ENCODE measurements at places on chromosomes 11 and 22. TPM values are rescaled to one million over a fixed set of nuclear protein-coding genes. Genes with fewer than 3 reads are reported as not detected.

GGA1 gene
- total RNA-seq, result 61.9 TPM

VWCE gene
- 18.3 TPM for total RNA-seq

CST6 gene
- total RNA-seq, result not detected

OVCH2 gene
- not detected for total RNA-seq

SLC6A5 gene
- not detected for total RNA-seq

OR52H1 gene
- not detected for total RNA-seq

MS4A6A gene
- total RNA-seq, result not detected

CHKB gene
- total RNA-seq, result 60.3 TPM

CRYBA4 gene
- total RNA-seq, result not detected

DNHD1 gene
- total RNA-seq, result 11.7 TPM

KLHL35 gene
- total RNA-seq, result 0.21 TPM

PATE2 gene
- not detected for total RNA-seq

NXPE4 gene
- total RNA-seq, result not detected

ABCG4 gene
- 0.12 TPM for total RNA-seq

TRIM48 gene
- total RNA-seq, result not detected

GRCh38 chr11:69327741-69328191 is 33.8 kb downstream of the MYEOV start:
- no peak for DNase-seq

DNA sequence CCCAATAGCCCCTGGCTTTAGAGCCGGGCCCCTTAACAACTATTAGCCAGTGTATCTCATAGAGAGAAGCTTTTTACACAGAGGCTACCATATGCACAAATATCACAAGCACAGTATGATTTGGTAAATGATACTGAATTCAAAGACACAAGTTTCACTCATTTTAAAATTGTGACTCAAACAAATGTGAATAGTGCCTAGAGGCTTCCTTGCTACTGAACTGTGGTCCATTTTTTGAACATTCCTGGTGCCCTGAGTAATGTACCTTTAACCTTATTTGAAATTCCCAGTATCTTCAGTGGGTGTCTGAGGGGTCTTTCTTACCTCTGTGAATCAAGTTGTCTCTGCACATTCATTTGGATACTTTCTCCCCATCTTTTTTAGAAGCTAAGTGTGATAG is 156.2 kb downstream of the MAML2 start:
- no peak for DNase-seq

- no peak for DNase-seq
Observed at GRCh38 chr11:17154409-17155159, 53.2 kb downstream of the PIK3C2A start.

DNA sequence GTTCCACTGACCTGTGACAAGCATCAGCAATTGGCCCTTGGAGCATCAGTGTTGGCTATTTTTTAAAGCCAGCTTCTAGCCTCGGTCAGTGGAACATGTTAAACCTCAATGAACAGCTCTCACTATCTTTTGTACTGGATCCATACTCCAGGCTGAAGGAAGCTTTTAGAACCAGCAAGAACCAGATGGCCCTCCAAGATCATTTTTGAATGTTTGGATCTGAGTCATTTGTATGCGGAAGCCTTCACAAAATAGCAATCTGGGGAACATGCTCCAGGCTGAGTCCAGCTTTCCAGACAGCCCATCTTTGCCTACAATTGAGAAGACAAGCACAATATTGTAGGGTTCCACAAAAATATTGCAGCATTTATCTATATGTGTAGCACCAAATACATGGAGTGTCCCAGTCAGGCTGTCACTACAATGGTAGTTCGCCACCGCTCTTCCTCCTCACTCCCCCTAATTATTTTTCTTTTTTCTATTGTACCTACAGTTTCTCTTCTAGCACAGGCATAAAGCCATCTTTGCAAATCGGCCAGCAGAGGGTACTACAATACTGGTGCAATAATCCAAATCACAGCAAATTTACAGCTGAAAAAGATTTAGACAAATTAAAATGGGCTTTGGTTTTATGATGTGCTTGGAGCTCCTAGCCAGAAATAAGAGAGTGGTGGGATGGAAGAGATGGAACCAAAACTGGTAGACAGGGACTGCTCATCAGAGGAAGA is 177.4 kb upstream of the BLID start:
- DNase-seq, result no peak

DNA sequence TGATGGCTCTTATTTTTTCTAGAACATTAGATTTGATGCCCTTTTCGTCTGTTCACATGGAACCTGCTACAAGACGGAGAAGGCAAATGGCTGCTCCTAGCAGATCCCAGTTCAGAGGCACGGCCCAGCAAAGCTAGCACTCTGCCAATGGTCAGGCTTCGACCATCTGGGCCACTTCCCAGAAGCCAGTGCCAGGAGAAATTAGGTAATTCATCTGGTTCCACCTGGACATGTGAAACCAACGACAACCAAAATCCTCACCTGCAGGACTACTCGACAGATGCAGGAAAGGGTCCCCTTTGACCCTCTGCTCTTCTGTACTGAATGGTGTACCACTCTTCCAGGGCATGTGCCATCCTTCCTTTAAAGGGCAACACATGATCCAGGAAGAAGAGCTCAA is 25.4 kb downstream of the MICAL3 start:
- DNase-seq, result no peak

DNA sequence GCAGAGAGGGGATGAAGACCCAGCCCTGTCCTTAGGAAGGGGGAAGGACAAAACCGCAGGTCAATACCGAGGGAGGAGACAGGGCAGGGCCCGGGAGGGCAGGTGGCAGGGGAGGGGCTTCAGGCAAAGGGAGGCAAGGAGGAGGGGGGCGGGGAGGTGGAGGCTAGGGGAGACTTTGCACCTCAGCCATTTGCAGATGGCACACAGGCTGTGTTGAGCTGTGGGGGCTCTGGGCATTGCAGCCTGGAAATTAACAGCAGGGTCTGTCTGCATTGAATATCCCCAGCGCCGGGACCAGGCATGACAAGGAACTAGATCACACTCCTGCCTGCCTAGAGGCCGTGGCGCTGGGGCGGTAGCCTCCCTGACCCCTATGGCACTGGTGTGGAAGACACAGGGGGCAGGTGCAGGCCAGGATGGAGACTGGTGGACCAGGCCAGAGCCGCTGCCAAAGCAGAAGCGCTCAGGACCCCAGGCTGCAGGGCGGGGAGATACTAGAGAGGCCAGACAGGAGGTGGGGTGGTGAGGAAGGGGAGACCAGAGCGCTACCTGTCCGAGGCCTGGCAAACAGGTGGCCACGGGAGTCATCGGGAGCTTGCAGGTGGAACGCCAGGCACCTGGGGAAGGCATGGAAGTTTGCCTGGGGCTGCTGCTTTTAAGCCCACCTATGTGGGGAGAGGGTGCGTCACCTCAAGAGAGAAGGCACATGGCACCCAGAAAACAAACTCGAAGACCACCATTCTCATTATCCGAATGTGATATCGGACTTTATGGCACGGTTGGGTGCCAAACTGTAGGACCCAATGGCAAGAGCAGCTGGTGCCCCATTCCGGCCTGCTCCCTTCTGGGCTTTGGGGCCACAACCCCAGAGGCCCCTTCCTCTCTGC is 11.5 kb downstream of the CBX6 start:
- no peak for DNase-seq

- no peak for DNase-seq
Observed at GRCh38 chr11:119664063-119664572, 64.9 kb downstream of the NECTIN1 start.

DNA sequence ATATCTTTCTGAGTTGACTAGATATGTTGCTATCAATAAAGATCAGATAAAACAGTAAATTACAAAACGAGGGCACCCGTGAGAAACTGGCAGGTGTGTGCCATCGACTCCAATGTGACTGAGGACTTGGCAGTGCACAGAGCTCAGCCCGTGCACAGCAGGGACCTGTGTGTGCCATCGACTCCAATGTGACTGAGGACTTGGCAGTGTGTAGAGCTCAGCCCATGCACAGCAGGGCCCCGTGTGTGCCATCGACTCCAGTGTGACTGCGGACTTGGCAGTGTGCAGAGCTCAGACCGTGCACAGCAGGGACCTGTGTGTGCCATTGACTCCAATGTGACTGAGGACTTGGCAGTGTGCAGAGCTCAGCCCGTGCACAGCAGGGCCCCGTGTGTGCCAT is 347.2 kb upstream of the B3GAT1 start:
- DNase-seq, result no peak

DNA sequence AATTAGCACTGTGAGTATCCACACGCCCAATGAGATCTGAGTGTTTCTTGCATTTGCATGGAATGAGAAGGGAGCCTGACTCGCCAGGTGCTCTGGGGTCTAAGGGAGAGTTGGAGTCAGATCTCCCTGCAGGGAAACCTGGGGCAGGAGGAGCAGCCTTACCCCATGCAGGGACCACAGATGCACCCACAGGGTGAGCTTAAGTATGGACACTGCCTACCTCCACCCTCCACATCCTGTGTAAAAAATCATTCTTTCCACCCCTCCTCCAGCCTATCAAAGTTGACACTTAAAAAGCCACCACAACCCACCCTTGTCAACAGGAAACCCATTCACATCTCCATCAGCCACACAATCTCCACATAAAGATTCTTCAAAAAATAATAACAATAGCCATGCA is 67.0 kb upstream of the IGLL5 start:
- peak; percentile 34 for DNase-seq

GRCh38 chr11:19644316-19644715 is 68.3 kb upstream of the NAV2 start:
- DNase-seq, result no peak

- DNase-seq, result no peak
Observed at GRCh38 chr11:45145083-45145378, 1.4 kb upstream of the PRDM11 start.

DNA sequence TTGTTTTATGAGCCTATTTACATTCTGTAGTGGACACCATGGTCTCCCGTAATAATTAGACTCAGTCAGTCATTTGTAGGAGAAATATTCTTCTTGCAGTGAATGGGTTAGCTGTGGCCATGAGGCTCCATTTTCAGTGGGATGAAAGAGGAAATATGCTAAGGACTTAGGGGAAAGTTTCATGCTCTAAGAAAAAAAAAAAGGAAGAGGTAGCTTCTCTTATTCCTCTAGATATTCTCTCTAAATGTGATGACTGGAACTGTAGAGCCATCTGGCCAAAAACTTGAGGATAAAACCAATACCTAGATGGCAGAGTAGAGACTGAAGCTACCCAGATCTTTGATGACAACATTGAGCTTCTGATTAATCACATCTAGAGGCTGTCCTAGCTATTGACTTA is 75.8 kb upstream of the SESN3 start:
- no peak for DNase-seq

All from activated naive CD8-positive, alpha-beta T cell treated with anti-CD3 and anti-CD28 coated beads for 36 hours (primary cell).